ENCODE measurements at places on chromosomes 16 and 17.
A peak's percentile ranks its signal among the peaks of the same experiment; 100 is the strongest.

DNA sequence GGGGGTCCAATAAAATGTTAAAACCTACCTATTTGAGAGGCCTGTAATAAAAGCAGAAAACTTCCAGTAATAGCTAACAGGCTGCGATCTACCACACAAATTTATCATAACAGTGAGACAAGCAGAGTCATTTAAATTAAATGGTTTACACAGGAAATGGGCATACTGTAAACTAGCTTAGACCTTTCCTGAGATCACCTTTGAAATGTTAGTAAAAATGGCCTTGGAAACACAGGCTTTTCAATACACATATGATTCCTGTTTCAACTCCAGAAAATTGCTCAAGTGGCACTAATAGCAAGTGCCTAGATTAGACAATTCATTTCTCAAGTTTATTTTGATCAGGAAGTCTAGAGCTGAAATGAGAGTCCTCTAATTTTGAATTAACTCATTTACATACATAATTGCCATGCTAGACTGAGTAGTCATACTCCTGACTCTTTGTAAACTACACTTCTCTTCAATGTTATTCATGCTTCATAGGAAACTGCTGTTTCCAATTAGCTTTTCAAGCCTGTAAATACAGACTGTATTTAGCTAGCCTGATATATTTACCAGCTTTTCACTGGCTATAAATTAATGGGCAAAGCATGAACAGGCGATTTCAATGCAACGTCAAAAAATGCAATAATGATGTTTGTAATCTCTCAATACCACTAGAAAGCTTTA lies 43.3 kb downstream of the PARN start:
- no peak for DNase-seq

GRCh38 chr17:82443465-82444283 lies 6.9 kb downstream of the CYBC1 start:
- DNase-seq: no peak

DNA sequence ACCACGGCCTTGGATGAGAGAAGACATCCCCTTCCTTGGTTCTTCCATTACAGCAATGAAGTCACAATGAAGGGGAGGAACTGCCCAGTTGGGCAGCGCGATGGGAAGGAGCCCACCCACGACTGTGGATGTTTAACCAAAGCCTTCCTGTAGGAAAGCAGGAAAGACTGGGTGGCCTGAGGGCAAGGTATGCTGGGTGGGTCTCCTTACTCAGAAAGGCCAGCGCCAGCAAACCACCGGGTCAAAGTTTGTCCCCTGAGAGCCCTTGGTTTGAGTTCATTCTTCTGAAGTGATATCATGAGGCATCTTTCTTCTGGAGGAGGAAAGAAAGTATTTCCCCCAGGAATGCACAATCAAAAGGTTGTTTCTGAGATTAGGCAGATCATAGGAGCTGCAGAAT lies 105.2 kb downstream of the C16orf95 start:
- DNase-seq: no peak

- DNase-seq: no peak
These were observed 336.9 kb downstream of the XYLT1 start for GRCh38 chr16:17133851-17134250.

DNA sequence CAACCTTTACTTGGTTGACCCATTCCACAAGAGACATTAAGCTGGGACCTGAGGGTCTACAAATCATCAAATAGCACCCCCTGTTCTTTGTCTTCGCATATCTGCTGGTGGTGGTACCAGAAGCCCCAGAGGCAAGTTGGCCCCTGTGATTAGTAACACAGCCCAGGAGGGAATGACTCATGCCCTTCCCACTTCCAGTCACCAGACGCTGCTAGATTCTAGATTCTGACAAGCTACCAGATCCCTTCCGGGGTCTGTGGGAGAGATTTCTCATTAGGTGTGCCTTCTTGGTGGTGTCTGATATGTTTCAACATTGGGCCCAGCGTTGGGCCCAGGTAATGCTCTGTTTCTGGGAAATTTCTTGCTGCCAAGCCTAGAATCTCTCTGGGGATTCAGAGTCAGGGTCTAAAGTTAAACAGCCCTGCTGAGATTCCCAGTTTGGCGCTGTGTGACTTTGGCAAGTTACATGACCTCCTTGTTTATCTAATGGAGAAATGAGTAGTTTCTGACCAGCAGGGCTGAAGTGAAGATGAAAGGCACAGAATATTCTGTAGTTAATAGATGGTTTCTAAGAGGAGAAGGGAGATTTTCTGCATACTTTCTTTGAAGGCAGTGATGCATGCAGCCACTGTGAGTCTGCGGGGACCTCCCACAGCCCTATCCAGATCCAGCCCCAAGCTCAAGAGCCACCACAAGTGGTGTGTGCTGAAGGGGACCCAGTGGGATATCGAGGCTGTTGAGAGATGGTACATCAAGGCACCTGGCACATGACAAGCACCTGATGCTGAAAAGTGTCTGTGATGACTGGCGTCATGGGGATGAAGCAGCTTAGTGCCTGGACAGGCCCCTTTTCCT lies 3.9 kb downstream of the TRPV2 start:
- peak; percentile 51 for DNase-seq

DNA sequence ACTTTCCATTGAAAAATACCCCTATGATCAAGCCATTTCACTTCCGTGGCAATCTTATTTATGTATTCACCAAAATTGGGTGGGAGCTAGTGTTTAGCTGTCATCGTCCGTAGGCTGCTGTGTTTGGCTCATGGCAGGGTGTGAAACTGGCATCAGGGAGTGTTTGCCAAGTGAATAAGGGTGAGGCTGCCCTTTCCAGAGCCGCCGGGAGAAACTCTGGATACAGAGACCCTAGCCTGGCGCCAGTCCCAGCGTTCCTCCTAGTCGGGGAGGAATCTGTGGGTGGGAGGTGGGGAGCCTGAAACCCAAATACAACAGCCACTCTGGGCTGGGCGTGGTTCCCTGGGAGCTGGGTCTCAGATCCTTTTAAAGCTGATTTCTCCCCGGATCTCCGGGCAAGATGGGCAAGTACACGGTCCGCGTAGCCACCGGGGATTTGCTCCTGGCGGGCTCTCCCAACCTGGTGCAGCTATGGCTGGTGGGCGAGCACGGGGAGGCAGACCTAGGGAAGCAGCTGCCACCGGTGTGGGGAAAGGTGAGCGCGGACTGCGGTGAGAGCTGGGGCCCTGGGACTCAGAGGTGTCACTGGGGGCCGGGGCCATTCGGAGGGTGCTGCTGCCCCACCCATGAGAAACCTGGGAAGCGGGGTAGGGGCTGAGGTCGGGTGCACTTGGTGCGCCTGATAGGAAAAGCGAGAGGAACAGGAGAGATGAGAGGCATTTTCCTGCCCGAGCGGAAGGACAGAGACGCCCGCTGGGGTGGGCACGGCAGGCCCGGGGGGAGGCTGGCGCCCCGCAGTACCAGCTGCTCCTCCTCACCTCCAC lies 62.1 kb upstream of the TEKT1 start:
- DNase-seq: no peak

GRCh38 chr17:12230481-12231354 lies 210.0 kb downstream of the MAP2K4 start:
- DNase-seq: no peak

GRCh38 chr16:77246150-77246549 lies 46.9 kb downstream of the SYCE1L start:
- no peak for DNase-seq

- DNase-seq: no peak
These were observed 15.5 kb upstream of the SPACA3 start for GRCh38 chr17:32976131-32976530.

DNA sequence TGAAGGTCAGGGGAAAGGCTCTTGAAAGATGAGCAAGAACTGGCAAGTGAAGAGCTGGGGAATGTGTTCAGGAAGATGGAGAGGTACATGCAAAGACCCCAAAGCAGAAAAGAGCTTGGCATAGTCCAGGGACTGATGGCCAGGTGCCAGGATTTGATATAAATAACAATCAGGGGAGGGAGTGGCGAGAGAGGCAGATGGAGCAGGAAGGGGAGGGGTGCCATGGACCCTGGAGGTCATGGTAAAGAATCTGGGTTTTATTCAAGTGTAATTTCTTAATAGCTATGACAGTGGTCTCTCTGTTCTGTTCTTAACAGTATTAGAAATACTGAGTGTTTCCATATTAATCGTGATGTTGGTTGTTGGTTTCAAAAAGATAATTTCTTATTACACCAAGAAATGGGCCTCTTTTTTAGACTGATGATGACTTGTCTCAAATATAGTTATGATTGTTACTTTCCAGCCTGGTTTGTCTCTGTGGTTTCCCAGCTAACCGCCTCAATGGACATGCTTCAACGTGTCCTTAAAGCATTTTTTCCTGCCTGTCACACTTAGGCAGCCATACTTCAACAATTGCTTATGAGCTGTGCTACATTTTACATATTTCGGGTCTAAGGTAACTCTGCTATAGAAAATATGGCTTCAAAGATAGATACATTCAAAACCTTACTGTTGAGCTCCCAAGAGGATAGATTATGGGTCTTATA lies 49.4 kb downstream of the MYH10 start:
- DNase-seq: no peak

- DNase-seq: no peak
These were observed 67.0 kb downstream of the PITPNC1 start for GRCh38 chr17:67443931-67444595.

- DNase-seq: no peak
These were observed 13.9 kb upstream of the ABCA8 start for GRCh38 chr17:68969101-68969500.

Measured in CD4-positive, alpha-beta T cell treated with Interleukin-6 at 100 ng/mL for 8 hours (primary cell).